Heart right ventricle (tissue), 16 donors: ENCODE measurements at places on chromosomes 11 and 22. TPM values are rescaled to one million over a fixed set of nuclear protein-coding genes. Genes with fewer than 3 reads are reported as not detected.

Gene SYCE3
- 0.74 TPM for total RNA-seq

Gene YAP1
- 56.5 TPM for total RNA-seq

Gene ENTHD1
- not detected for total RNA-seq

Gene DTX4
- total RNA-seq = 3.5 TPM

Gene TEX12
- not detected for total RNA-seq

Gene LDLRAD3
- 2.6 TPM for total RNA-seq

Gene UBQLNL
- total RNA-seq = 0.10 TPM

DNA sequence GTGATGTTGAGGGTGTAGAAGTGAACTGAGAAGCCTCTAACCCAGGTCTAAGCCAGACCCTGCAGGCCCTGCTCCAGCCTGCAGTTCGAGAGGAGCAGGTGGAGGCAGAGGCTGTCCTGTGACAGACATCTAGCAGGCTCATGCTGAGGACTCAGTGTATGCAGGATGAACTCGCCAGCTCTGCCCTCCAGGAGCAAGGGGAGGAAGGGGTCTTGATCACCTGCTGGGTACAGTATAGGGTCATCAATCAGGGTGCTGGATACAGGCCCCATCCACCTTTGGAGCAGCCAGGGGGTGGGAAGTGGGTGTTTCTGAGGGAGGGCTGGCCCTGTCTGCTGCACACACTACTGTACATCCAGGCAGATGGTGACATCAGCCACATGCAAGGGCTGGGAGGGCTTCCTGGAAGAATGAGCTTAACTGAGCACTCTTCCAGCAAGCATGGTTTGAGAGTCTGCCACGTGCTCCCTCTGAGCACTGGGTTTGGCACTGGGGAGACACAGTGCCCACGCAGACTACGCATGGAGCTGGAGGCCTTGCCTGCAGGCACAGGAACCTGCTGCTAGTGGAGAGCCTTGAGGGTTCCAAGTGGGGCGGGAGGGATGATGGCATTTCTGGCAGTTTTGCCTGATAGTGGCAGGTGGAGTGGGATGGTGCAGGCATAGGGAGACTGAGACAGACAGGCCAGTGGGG, 9.2 kb downstream of the MAPK8IP1 start:
- DNase-seq = no peak

DNA sequence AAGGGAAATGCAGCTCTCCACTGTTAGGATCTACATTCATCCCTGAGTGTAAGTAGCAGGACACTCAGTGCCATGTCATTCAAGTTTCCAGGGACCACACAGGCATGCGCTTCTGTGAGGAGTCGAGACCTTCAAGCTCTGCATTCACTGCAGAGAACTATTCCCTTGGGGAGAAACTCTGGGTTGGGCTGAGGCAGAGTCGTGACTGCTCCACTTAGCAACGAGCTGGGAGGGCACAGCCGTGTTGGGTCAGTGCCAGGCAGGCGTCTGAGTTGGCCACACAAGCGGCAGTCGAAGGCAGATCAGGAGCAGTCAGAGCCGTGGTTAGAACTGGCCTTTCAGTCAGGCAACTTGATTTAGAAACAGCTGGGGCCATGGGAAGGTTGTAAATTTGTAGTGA, 14.7 kb downstream of the MPEG1 start:
- DNase-seq = peak; percentile 84

- DNase-seq = no peak
Observed at GRCh38 chr11:119992171-119993051, 145.5 kb downstream of the TRIM29 start.

GRCh38 chr11:11451501-11452005, 98.5 kb upstream of the CSNK2A3 start:
- DNase-seq = no peak

- no peak for DNase-seq
Observed at GRCh38 chr11:100555931-100556330, 131.2 kb upstream of the ARHGAP42 start.

GRCh38 chr22:23527971-23528740, 51.9 kb downstream of the IGLL1 start:
- DNase-seq = no peak

- no peak for DNase-seq
Observed at GRCh38 chr22:45188779-45189178, 25.1 kb downstream of the NUP50 start.

DNA sequence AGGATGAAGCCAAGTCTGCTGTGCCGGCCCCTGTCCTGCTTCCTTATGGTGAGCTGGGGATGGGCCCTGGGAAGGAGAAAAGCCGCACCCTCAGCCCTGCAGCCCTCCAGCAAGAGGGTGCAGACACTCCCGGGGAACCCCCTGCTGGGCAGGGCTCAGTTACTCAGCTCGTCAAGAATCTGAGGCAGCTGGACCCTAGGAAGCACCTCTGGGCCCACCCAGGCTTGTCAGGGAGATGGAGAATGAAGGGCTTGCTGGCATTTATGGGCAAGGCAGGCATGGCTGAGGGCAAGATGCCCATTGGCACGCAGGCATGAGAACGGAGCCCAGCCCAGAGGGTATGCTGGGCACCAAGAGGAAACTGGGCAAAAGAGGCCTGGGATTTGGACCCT, 12.9 kb downstream of the RELT start:
- DNase-seq = no peak

- DNase-seq = no peak
Observed at GRCh38 chr11:121508449-121508848, 55.7 kb upstream of the SORL1-AS1 start.

DNA sequence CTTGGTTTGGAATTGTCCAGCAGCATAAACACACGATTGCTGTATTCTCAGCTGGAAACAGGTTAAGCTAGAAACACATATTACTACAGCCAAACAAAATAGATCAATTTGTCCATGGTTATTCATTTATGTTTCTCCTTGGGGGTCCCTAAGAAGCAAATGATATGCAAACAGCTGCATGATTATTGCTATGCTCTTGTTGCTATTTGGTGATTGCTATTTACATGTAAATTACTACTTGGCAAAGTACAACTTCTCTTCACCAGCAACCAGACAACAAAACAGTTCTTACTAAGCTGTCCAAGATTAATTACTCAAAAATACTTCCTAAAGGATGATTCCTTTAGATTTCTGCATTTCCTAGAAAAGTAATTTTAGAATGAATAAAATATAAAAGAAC, 567.9 kb upstream of the ARHGAP42 start:
- DNase-seq = no peak

DNA sequence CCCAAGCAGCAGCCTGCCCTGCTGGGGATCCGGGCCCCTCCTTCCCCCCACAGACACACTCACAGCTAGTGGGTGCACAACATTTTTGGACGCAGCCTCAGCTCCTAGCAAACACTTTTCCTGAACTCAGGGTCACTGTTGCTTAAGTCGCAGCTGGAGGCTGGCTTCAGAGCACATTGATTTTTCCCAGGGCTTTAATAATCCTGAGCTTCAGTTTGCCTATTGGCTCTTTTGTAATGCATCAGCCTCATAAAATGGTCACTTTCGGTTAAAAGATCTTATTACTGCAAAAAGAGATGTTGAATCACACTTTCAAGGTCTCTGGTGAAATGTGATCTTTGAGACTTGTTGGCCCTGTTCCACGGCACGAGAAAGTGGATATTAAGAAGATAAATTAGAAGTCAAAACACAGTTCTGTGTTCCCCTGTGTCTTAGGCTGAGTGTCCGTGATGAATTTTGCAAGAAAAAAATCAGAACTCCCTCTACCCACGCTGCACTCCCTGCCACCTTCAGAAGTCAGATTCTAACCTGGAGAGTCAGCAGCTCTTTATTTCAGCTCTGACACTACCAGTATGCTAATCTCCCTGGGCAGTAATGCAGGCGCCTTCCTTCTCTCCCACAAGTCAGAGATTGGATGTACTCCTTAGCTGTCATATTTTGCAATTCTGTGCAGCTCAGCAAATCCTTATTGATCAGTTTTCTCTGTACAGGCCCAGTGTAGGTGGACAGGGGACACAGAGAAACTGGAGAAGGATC, 158.2 kb upstream of the E2F8 start:
- no peak for DNase-seq

DNA sequence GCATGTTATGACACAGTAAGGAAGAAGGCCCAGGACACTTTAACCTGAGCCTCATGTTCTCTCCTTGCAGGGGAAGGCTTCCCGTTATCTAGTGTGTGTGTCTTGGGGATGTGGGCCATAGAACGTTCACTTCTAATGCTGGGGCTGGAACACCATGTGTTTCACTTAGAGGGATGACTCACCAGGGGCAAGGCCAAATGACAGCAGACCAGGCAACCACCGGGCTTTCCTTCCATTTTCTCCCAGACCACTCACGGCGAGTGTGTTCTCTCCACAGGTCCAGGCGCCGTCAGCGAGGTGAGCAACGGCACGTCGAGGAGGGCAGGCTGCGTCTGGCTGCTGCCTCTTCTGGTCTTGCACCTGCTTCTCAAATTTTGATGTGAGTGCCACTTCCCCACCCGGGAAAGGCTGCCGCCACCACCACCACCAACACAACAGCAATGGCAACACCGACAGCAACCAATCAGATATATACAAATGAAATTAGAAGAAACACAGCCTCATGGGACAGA, 964.4 kb downstream of the NTM start:
- no peak for DNase-seq

DNA sequence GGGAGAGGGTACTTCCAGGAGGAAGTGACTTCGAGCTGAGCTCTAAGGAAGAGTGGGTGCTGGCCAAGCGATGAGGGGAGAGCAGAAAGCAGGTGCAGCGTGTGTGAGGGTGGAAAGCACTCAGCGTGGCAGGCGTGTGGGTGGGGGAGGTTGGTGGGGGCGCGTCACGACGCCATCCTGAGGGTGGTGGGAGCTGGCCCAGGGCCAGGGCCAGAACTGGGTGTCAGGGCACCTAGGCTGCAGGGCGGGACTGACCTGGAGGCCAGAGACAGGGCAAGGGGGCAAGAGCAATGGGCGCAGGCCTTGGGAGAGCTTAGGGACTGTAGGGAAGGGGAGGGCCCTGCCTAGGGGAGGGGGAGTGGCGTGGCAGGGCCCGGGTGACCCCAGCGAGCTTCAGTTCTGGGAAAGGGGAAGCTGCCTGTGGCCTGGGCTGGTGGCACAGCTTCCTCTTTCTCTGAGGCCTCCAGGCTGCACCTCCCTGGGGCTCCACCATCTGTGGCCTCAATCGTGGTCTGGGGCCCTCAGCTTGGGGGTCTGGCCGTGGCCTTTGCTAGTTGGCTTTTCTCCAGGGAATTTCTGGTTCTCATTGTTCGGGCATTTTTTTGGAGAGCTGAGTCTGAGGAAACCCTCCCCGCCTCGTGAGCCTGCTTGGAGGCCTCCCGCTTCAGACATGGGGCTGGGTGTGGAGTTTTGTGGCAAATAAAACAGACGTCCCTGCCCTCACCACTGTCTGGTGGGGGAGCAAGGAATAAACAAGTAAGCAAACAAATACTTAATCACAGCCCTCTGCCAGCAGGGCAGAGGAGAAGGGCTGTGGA, 8.9 kb downstream of the RELT start:
- DNase-seq = peak; percentile 73

GRCh38 chr22:36287881-36288515, 35.1 kb downstream of the APOL1 start:
- no peak for DNase-seq

- no peak for DNase-seq
Observed at GRCh38 chr11:94781837-94782236, 13.7 kb downstream of the AMOTL1 start.

DNA sequence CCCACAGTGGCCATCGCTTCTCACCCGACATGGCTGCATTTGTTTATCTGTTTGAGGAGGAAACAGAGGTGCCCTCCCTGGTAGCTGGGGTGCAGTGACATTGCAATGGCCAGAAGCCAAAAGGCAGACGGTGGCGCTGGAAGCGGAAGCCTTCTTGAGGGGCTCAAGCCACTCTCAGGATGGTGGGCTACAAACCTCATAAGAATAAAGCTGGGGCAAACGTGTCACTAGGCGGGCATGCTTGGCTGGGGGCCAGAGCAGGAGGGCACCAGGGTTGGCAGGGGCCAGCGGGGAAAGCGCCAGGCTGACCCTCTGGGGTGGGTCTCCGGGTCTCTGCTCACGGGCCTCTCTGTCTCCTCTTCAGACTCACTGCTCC, 12.6 kb downstream of the TNNT3 start:
- DNase-seq = no peak

GRCh38 chr11:117673602-117674001, 123.4 kb downstream of the DSCAML1 start:
- DNase-seq = no peak

DNA sequence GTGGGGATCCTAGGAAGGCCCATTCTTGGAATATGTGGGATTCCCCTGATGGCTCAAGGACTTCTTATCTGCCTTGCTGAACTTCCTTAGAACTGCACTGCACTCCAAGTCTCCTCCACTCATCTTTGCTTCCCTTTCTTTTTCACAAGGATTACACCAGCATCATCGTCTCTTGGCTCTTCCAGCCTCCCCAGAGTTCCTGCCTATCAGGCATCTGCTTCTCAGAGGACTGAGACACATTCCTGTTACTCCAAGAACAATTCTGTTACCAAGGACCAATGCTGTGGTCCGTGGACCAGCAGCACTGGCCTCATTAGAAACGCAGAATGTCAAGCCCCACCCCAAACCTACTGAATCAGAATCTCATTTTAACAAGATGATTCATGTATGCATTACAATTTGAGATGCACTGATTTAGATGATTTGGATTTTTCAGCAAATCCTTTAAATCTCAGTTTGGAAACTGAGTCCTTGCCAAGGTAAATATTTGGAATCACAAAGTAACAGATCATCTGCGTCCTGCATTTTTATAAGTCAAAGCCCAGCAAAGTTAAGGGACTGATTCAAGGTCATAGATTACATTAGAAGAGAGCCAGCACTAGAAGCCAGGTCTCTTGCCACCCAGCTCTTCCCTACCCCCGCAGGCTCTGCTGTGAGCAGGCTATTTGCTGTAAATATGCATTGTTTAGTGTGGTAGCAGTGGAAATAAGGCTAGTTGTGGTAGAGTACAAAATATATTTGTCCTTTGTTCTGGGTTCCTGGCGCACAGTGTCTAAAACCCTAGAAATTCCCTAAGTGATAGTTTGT, 110.9 kb downstream of the SWAP70 start:
- DNase-seq = no peak
